ENCODE measurements at places on chromosomes 7 and 10.

DNA sequence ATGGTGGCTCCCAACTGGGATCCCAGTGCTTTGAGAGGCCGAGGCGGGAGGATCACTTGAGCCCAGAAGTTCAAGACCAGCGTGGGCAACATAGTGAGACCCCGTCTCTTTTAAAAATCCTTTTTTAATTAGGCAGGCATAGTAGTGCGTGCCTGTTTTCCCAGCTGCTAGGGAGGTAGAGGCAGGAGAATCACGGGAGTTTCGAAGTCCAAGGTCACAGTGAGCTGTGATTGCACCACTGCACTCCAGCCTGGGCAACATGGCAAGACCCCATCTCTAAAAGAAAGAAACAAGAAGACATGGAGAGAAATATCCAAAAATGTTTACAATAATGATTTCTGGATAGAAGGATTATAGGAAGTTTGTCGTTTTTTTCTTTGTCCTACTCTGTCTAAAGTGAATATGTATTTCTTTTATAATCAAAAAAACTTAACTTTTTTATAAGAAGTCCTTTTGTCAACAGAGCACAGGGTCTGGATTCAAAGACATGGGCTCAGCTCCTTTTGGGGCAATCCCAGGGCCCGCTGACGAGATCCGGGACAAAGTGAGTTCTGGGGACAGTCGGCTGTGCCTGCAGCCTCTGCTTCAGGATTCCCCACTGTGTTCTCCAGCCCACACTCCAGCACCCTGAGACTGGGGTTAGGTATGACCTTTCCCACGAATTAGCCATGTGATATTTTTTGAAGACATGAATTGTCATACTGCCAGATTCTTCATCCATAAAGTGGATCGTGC lies 45.6 kb downstream of the PDGFA start:
- DNase-seq = no peak

DNA sequence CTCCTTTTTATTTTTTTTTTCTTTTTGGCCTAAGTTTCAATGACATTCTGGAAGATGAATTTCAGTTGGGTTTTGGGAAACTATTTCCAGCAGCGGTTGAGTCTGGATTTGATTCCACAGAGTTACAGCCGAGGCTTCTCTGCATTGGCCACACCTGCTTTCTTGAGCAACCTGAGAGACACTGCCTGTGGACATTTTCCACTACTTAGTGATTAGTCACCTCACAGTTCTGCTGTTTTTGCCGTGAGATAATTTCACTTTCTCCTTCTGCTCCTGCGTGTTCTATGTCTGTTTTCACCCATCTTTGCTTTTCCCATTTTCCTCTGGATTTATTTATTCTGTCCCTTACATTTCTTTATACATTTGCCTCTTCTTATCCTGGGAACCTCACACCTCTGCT lies 243.0 kb downstream of the BICC1 start:
- no peak for DNase-seq

GRCh38 chr10:7048061-7048460 lies 362.8 kb downstream of the SFMBT2 start:
- DNase-seq = no peak

GRCh38 chr7:74560086-74560719 lies 97.3 kb upstream of the GTF2I start:
- DNase-seq = no peak

- no peak for DNase-seq
Measured at GRCh38 chr7:27547401-27547800, 115.3 kb downstream of the HIBADH start.

DNA sequence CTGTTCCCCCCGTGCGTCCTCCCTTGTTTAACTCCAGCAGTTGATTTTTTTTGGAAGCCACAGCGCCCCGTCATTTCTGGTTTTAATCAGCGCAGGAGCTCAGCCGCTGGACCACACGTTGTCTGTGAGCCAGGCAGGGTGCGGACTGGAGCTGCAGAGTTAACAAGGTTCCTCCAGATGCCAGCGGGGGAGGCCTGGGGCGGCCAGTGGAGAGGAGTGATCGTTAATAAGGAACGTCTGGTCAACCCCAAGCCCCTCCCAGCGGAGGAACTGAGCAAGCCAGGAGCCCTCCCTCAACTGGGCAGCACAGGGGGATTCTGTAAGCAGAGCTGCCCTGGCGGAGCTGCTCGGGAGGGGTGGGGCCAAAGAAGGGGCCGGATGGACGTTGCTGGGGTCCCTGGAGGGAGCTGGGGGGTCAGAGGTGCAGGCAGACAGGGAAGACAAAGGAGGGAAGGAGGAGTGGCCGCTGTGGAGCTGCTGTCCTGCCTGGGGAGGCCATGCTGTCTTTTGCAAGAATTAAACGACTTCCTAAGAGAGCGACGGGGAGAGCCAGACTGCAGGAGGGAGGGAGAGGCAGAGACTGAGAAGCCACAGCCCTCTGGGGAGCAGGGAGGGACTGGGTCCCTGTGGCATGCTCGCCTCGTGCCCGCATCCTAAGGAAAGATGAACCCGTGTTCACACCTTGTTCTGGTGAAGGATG lies 537.1 kb upstream of the FOXK1 start:
- DNase-seq = no peak

DNA sequence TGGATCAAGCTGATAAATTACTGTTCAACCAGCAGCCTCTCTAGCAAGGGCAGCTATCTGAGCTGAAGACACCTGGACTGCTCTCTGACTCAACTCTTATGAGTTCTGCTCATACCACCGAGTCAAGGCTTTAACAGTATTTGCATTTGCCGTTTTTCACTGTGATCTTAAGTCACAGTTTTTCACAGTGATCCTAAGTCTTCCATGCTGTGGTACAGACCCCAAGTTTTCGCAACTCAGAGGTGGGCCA lies 31.3 kb downstream of the PIP4K2A start:
- DNase-seq = peak; percentile 36

- no peak for DNase-seq
Measured at GRCh38 chr10:102741726-102742237, 2.0 kb upstream of the WBP1L start.

DNA sequence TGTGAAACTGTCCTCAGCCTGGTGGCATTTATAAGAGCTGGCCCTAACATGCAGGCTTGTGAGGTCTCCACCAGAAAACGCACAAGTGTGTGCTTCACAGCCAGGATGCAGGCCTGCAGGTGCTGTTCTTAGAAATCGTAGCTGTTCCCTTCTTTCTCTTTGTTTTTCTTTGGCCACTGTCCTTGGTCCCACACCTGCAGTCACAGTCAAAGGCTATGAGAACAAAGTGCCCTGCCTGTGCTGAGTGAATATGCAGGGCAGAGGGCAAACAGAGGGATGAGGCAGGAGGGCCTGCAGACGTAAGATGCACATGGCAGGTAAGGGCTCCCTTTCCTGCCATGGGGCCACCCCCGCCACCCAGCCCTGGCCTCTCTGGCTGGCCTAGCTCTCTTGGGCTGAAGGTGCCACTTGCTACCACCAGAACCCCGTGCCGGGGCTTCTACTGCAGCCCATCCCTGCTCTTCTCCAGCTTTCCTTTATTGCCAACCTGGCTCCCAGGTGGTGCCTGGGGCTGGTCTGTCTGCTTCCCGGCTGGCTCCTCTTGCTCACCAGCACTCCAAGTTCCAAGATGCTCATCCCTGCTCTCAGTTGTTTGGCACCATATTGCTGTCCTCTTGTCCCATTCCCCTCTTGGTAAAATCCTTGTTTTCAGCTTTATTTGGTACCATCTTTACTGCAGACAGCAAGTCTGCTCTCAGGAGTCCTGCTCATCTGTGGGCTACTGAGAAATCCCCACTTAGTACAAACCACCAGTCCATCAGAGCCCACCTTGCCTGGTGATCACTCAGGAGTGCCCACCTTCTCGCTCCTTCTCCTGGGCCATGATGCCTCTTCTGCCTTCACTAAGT lies 308.1 kb upstream of the ZMIZ1 start:
- DNase-seq = no peak

DNA sequence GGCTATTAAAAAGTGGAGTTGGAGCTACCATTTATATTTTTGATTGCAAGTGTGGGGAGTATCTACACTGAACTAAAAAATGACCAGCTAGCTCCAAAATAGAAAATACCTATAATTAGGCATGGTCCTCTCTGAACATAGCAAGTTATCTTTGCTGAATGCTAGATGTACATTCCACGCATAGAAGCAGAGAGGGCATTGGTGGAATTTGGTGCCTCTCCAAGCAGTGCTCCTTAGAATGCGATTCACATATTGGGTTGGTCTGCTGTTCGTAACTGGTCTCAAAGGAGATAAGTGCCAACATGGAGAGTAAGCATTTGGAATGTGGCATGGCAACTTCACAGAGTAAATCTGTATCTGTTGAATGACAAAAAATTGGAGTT lies 196.2 kb downstream of the PTN start:
- no peak for DNase-seq

GRCh38 chr10:93458821-93459257 lies 23.3 kb downstream of the MYOF start:
- peak; percentile 96 for DNase-seq

DNA sequence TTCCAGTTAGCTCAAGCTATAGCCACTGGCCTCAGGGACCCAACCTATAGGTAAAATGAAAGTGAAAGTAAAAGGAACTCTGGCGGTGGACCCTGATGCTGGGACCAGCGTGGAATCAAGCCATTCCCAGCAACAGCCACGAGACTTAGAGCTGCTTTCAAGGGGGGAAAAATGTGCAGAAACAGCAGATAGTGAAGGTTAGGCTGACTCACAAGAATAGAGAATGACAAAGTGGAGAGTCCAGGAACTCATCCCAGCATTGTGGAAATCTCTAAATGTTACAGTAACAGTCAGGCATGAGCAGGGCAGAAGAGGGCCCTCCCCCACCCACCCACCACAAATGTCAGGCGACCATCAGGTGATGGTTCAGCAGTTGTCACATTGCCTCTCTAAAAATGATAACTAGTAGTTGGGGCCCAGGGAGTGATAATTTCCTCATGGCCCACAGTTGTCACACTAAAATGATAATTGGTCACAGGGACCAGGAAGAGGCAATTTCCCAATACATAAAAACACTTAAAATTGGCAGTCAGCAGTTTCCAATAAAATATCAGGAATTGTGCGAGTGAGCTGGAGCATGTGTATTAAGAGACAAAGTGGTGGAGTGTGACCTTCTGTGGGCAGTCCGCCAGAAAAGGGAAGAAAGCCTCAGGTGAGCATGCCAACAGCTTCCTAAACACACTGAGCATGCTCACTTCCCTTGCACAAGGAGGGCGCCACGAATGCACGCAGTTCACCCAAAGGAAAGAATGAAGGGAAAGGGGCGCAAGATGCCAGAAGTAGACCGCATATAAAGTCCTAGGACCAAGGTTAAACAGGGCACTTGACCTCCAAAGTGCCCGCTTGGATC lies 129.8 kb upstream of the PPP1R3A start:
- DNase-seq = no peak

DNA sequence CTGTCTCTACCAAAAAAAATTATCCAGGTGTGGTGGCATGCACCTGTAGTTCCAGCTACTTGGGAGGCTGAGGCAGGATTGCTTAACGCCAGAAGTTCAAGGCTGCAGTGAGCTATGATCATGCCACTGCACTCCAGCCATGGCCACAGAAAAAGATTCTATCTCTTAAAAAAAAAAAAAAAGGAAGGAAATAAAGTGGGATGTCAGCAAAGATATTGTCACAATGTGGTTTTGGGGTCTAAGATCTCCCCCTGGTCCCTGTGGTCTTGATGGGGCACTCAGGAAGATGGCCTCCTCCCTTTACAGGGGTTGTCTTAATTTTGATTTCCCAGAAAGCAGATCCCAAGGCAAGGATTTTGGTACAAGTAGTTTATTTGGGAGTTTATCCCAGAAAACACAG lies 7.4 kb upstream of the KAZALD1 start:
- no peak for DNase-seq

DNA sequence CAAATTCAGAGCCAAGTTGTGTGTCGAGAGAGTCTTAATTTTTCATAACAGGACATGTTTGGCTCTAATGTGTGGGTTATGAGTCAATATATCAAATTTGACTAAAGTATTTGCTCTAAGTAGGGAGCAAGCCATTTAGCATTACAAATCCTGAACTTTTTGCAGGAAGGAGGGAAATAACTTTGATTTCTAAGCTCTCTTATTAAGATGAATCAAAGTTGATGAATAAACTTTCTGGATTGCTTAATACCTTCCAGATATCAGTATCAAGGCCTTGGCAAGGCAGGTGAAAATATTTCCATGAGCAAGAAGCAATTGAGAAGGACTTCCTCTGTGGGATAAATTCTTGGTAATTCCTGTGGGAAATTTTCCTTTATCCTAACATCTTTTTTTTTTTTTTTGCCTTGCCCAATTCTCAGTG lies 258.8 kb downstream of the AHR start:
- DNase-seq = no peak

DNA sequence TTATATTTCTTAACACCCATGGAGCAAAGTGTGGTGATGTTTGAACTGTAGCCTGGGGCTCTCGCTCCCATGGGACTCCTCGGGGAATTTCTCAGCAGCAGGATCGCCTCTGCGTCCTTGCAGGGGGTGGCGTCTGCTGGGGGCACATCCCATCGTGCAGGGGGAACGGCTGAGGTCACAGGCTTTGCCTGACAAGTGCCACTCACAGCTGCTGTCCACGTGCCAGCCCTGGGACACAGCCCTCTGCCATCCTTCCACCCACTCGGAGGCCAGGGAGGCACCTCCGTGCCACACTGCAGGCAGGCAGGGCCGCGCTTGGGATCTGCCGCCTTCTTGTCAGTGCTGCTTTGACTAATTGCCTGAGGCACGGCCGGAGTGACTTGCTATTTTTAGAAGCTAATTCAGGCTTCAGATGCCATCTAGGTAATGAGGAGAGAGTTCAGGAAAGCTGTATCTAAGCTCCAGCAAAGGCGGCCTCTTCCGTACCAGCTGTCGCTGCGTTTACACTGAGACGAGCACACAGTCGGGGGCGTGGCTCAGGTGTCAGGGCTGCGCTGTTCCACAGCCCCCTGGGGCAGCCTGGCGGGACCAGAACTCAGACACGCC lies 45.7 kb downstream of the PITRM1 start:
- DNase-seq = no peak

GRCh38 chr10:4834898-4835405 lies 8.9 kb downstream of the AKR1E2 start:
- DNase-seq = no peak

DNA sequence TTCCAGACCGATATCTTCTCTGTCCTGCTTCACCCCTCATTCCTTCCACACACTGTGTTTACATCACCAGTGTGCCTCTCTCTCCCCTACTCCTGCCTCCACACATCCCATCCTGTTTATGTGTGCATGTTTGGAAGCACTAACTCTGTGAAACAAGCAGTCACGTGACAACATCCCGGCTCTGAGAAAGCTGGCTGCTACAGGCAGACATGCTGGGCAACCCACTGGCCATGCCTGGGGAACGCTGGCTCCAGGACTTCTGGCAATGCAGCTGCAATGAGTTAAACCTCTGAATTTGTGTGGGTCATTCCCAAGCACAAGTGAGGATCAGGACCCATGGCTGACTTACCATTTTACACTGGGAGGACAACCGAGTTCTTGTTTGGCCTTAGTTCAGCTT lies 74.0 kb downstream of the WNT2 start:
- no peak for DNase-seq

All from MV-4-11 (cell line).